ENCODE measurements at places on chromosomes 12 and 14.

GRCh38 chr12:52216100-52216499 is 16.9 kb upstream of the KRT7 start:
- DNase-seq: no peak

DNA sequence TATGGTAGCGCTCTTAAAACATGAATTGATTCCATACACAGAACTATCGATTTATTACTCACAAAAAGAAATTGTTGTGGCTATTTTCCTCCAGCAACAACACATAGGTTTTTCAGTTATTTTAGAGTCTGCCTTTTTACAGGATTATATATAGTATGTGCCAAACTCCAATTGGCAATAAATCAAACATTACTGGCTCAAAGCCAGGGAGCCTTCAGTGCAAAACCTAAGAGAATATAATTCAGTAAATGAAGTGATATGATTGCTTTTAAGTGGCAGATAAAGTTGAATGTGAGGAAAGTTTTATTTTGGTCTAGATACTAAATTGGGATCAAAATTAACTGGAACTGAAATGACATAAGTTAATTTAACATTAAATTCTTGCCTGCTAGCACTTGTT is 234.8 kb downstream of the PIK3C2G start:
- no peak for DNase-seq

DNA sequence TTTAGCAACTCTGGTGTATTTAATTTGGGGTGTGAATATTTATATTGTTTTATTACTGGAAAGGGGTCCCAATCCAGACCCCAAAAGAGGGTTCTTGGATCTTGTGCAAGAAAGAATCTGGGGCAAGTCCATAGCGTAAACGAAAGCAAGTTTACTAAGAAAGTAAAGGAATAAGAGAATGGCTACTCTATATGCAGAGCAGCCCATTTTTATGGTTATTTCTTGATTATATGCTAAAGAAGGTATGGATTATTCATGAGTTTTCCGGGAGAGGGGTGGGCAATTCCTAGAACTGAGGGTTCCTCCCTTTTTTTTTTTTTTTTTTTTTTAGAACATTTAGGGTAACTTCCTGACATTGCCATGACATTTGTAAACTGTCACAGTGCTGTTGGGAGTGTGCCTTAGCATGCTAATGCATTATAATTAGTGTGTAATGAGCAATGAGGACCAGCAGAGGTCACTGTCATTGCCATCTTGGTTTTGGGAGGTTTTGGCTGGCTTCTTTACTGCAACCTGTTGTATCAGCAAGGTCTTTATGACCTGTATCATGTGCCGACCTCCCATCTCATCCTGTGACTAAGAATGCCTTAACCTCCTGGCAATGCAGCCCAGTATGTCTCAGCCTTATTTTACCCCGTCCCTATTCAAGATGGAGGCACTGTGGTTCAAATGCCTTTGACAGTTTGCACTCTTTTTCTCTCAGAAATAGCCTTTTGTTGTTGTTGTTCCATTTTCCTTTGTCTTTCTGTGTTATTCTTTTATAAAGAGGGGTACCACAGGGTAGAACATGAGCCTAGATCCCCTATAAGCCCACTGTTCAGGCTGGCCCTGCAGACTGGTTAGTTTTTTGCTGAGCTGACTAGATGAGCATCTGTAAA is 75.5 kb upstream of the DCD start:
- no peak for DNase-seq

DNA sequence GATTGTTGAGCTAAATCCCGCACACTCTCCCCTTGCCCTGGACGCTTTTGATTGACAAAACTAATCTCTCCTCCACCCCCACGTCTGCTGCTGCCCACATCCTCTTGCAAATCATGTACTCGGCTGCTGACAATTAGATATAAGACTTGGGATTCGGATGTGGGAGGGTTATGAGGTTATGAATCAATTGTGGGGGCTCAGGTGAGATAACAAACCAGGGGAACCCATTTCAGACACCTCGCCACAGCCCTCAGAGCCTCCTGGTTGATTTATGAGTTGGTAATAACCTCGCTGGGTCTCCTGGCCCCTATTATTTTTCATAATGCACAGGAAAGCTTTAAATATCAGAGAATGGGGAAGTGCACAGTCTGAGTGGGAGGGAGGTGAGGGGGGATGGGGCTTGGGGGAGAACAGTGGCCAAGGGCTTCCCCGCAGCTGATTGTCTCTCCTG is 449.9 kb downstream of the DPF3 start:
- DNase-seq: no peak

DNA sequence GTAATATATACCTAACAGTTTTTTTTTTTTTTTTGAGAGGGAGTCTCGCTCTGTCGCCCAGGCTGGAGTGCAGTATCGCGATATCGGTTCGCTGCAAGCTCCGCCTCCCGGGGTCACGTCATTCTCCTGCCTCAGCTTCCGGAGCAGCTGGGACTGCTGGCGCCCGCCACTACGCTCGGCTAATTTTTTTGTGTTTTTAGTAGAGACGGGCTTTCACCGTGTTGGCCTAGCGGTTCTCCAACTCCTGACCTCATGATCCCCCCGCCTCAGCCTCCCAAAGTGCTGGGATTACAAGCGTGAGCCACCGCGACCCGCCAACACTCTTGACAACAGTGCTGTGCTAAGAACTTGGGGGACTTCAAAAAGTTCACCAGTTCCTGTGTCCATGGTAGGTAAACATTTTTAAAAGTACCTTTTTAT is 63.5 kb downstream of the FOXG1 start:
- DNase-seq: no peak

DNA sequence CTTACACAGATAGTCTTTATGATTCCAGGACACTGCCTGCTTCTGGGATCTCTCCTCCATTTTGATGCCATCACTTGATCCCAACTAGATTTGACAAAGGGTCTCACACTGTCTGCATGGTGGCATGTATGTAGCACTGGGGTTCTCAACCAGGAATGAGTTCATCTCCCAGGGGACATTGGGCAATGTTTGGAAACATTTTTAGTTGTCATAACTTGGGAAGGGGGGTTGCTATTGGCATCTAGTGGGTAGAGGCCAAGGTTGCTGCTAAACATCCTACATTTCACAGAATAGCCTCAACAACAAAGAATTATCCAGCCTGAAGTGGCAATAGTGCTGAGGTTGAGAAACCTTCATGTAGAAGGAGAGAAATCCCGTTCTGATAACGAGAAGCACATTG is 376.2 kb downstream of the DPF3 start:
- no peak for DNase-seq

DNA sequence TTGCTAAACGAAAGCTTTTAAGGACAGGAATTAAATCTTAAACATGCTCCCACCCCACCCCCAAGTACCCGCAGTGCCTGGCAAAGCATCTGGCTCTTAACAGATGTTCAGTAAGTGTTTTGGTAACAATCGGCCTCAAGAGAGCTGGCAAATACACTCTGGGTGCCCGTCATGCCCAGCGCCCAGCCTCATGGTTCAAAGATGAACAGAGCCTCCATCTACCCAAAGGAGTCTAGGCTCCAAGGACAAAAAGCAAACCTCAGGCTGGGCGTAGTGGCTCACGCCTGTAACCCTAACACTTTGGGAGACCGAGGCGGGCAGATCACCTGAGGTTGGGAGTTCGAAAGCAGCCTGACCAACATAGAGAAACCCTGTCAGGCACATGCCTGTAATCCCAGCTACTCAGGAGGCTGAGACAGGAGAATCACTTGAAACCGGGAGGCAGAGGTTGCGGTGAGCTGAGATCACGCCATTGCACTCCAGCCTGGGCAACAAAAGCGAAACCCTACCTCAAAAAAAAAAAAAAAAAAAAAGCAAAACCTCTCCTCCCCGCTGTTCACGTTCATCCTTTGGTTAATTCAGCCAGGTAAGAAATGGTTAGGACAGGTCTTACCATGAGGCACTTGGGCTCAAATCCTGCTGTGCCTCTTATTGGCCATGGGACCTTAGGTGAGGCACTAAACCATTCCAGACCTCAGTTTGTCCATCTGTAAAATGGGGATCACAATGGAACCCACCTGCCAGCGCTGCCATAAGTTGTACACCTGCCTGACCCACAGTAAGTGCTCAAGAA is 151.3 kb downstream of the BCL11B start:
- DNase-seq: no peak

DNA sequence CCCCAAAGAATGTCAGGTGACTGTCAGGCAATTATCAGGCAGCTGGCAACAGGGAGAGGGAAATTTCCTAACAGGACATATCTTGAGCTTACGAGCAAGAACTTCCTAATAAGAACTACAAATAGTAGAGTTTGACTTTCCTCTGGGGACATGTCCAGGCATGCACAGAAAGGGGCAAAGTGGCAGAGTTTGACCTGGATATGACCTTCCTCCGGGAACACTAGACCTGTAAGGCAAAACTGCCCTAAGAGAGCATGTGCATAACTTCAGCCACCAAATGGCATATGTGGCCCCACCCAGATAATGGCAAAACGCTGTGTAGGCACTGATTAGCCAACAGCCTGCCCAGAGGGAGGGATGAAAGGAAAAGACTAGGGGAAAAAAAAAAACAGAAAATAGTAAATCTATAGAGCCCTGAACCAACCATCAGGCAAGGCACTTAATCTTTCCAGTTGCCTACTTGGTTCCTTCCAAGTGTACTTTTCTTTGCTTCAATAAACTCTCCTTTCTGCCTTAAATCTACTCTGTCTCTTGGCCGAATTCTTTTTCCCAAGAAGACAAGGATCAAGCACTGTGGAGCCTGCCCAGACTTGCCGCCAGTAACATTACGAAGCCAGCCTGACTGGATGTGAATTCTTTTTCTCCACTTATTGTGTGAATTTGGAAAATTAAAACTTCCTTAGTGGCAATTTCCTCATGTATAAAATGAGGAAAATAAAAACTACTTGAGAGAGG is 164.1 kb downstream of the SPTSSA start:
- no peak for DNase-seq

DNA sequence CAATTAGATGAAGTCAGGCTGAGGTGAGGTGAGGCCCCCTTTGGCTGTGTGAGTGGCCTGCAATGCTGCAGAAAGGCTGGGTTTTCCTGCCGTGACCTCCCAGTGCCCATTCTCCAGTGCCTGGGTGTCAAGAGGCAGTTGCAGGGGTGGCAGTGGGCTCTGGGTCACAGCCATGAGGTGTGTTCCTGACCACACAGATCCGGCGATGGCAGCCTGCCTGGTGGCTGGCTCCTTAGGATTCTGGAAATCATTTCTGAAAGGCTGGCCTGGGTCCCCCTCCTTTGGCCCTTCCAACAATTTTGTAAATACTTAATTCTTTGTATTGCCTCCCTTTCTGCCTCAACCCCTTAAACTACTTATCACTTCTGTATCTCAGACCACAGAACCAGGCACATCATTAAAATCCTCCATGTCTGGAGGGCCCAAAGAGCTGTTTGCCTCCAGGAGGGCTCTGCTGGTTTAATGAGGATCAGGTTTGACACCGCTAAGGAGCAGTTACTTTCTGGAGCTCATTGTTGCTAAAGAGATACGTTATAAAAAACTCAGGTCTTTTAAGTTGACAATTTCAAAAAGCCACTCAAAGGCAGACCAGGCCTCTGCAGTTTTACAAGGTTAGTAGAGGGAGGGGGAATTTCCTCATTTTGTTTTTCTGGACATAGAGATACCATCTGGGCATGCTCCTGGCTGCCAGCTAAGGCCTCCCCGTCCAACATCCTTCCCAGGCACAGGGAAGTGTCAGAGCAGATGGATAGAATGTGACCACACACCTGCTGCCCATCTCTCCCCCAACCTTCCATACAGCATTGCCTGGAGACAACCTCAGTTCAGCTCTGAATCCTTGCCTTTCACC is 204.4 kb downstream of the FOXN3 start:
- DNase-seq: peak; percentile 91

- no peak for DNase-seq
Measured at GRCh38 chr12:53617700-53618099, 8.5 kb downstream of the ATF7 start.

GRCh38 chr14:34174973-34175372 is 224.1 kb upstream of the EGLN3 start:
- no peak for DNase-seq

DNA sequence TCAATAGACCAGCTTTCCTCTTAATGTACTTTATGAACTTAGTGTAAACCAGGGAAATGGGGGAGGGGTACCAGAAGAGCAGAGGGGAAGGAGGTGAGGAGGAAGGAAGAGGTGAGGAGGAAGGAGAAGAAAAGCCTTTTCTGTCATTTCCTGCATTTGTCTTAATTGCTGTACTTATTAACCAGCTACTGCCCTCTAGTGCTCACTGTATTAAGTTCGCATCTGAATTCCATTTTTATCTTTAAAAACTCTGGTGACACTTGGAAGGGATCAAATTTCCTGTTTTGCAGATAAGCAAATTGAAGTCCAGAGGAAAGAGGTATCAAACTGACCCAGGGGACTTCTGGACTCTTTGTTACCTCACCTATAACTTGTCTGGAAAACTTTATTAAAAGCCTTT is 22.2 kb downstream of the MANSC1 start:
- no peak for DNase-seq

DNA sequence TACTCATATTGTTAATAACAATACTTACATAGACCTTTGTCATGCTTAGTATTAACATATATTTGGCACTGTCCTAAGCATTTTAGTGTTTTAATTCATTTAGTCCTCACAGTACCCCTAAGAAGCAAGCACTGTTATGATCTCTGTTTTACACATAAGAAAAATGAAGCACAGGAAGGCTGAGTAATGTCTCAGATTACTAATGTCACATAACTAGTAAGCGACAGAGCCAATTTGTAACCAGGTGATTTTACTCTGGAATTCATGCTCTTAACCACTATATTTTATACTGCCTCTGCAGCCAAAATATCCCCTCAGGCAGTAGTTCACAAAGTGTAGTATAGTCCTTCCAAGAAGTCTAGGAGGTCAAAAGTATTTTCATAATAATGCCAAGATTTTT is 20.3 kb downstream of the TMEM253 start:
- no peak for DNase-seq

- DNase-seq: no peak
Measured at GRCh38 chr12:97758194-97758501, 295.5 kb downstream of the RMST start.

DNA sequence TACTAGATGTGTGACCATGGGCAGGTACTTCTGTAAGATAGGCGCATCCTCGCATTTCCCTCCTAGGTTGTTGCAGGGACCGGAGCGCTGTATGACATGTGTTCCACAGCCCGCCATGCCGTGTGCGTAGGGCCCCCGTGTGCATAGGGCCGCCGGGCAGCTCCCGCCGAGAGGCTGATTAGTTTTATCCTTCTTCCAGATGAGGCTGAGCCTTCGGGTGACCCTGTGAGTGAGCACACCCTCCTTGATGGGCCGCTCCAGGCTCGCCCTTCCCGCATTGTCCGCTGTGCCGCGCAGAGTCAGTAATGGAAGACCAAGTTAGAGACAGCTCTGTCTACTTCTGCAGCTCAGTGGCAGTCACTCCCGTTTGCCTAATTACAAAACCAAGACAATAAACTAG is 72.9 kb upstream of the DYNC1H1 start:
- DNase-seq: no peak
